ENCODE measurements at places on chromosomes 12 and 14. TPM values are rescaled to one million over a fixed set of nuclear protein-coding genes. Genes with fewer than 3 reads are reported as not detected.

Gene CISTR
- total RNA-seq = not detected

Gene GPR135
- total RNA-seq = 0.69 TPM

Gene KRT6C
- not detected for total RNA-seq

Gene IFI27
- total RNA-seq = 2.2 TPM

Gene MYO1H
- total RNA-seq = not detected

Gene DUSP6
- 478 TPM for total RNA-seq

Gene ARHGEF25
- total RNA-seq = 1.1 TPM
